ENCODE measurements at places on chromosomes 13 and 19.

- DNase-seq, result no peak
Measured at GRCh38 chr13:106466691-106467426, 68.6 kb downstream of the EFNB2 start.

- peak; percentile 56 for DNase-seq
Measured at GRCh38 chr19:18292810-18293641, 11.6 kb upstream of the JUND start.

GRCh38 chr13:113283904-113284303 is 13.1 kb upstream of the LAMP1 start:
- no peak for DNase-seq

DNA sequence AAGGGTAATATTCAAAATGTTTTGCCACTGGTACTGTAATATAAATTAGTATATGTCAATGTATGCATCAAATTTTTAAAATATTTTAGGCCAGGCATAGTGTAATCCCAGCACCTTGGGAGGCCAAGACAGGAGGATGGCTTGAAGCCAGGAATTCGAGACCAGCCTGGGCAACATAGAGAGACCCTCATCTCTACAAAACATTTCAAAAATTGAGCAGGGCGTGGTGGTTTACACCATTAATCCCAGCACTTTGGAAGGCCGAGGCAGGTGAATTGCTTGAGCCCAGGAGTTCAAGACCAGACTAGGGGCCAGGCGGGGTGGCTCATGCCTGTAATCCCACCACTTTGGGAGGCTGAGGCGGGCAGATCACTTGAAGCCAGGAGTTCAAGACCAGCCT is 14.1 kb upstream of the STRN4 start:
- no peak for DNase-seq

GRCh38 chr19:32800754-32801153 is 68.8 kb downstream of the SLC7A9 start:
- no peak for DNase-seq

- no peak for DNase-seq
Measured at GRCh38 chr19:29645491-29645867, 19.8 kb upstream of the PLEKHF1 start.

GRCh38 chr13:40666933-40667621 is 636 bp upstream of the FOXO1 start:
- DNase-seq, result no peak

- peak; percentile 68 for DNase-seq
Measured at GRCh38 chr19:1133471-1133929, 29.7 kb downstream of the GPX4 start.

GRCh38 chr19:1261538-1261797 is 7.7 kb upstream of the CIRBP start:
- no peak for DNase-seq

DNA sequence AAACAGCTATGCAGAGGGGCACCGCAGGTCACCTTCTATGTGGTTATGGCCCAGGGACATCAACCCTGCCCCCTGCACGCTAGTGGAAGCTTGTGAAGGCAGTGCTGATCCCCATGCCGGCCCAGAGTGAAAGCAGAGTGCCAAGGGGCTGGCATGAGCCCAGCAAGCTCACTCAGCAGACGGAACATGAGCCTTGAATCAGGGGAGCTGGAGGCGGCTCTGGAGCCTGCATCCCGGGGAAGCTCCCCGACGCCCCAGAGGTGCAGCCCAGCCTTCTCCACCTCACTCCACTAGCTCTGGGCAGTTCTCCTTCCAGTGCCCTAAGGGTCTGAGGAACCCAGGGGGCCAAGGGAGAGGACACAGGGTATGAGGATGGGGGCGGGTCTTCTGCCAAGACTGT is 19.0 kb upstream of the ISYNA1 start:
- no peak for DNase-seq

DNA sequence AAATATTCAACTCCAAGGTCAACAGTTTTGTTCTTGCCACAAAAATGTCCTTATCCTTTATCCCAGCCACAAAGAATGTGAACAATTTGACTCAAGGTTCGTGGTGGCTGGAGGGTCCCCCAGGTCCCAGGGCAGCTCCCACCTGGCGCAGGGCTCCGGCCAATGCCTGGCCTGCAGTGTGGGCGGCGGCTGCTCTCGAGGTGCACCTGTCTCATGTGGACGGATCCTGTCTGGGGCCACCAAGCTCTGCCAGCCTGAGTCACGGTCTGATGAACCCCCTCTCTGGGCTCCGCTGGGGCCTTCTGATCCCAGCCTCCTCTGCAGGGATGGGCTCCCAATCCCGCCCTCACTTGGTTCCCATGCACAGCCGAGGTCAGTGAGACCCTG is 49.4 kb downstream of the GAS6 start:
- no peak for DNase-seq

DNA sequence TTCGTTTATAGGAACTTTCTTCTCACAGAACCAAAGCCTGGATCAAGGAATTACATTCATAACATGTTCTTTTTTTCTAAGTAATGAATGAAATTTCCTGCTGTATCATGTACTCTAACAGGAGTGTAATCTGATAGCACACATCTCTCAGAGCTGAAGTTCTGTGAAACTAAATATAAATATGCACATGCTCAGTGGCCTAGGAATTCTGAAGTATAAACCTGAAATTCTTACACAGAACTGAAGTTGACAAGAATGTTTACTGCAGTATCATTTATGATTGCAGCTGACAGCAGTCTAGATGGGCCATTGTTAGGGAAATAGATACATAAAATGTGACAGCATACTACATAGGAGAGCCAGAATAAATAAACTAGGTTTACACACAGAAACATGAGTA is 54.5 kb downstream of the USP12 start:
- DNase-seq, result no peak

- DNase-seq, result no peak
Measured at GRCh38 chr19:35017507-35017906, 12.8 kb upstream of the SCN1B start.

DNA sequence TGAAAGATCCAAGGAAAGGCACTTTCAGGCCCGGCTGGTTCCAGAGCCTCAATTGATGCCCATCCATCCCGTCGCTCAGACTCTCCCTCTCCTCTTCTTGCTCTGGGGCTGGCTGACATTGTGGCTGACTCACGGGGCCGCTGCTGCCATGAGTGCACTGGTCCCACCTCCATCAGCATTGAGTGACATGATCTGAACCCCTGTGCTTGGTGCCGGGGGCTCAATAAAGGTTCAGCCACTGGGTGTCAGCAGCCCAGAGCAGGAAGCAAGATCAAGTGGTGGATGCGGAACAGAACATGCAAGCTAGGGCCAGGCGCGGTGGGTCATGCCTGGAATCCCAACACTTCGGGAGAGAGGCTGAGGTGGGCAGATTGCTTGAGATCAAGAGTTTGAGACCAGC is 39.5 kb downstream of the COMP start:
- DNase-seq, result no peak

GRCh38 chr13:48579165-48579918 is 46.5 kb upstream of the RCBTB2 start:
- DNase-seq, result no peak

DNA sequence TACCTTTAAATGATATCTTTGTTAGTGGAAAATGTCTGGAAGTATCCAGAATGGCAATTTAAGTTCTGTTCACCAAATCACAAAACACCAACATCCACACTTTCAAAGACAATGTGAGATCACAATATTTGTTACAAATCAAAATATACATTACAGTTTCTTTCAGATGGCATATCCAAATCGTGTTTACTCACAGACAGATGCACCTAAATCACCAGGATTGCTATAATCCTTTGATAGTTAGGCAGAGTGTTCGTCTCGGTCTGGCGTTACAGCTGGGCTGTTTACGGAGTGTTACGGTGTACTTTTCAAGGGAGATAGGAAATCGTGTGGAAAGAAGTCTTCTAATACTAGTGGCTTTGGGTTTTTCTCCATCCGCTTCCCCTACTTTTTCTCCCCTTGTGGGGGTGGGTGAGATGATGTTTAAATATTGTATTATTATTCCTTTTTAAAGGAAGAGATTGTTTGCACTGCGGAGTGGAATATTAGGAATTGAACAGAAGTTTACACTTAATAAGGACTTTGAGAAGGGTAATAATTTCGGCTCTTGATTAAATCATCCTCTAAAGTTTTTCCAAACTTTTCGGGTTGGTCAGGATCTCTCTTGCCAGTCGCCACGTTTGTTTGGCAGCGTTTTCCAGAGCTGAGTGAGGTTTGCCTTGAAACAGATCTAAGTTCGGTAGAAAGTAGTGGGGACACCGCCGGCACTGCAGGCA is 1.8 kb downstream of the MAB21L1 start:
- no peak for DNase-seq

- no peak for DNase-seq
Measured at GRCh38 chr19:8221161-8221560, 12.0 kb downstream of the CERS4 start.

GRCh38 chr13:113062691-113063090 is 42.9 kb upstream of the F7 start:
- no peak for DNase-seq

GRCh38 chr19:3698974-3699740 is 1.1 kb downstream of the PIP5K1C start:
- no peak for DNase-seq

GRCh38 chr13:94702181-94703041 is 9.9 kb downstream of the SOX21 start:
- no peak for DNase-seq

DNA sequence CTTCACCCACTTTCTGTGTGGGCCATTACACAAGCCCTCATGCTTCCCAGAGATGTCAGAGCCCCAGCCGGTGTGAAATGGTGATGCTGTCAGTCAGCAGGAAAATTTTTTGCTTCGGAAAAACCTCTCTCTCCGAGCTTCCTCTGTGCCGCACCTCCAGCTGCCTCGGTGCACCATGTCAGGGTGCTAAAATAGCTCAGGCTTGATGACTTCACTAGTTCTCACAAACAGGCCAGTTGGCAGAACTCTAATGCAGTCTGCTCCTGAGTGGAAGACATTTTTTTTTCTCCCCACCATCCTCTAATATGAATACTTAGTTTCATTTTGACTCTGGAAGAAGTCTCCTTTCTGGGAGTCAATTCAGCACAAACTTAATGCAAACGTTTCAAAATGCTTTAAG is 71.3 kb downstream of the KLF12 start:
- no peak for DNase-seq

DNA sequence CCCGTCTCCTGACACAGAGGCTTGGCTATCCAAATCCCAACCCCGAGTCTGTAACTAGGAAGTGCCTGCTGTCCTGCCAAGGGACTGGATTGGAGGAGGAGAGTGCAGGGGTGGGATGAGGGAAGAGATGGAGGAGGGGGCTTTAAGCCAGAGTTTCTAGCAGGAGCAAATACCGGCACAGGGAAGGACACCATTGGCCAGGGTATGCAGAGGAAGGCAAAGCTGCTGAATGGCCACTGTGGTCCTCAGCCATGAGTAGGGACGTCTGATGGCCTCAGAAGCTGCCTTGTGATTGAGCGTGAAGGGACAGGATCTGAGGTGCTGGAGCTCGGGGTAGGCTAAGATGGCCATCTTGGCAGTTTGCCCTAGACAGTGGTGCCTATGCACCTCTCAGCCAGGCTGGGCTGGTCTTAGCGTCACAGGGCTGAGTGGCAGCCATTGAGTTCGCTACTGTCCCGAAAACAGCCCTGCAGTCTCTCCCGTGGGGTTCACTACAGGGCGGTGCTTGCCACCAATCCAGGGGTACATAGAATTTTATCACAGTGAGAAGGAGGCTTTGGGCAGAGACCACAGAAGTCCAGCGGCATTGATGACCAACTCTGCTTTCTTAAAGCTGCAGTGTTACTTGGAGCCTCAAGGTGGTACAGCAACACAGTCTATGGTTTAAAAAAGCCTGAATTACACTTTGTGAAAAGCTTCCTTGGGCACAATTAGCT is 61.8 kb downstream of the AKAP11 start:
- DNase-seq, result no peak

DNA sequence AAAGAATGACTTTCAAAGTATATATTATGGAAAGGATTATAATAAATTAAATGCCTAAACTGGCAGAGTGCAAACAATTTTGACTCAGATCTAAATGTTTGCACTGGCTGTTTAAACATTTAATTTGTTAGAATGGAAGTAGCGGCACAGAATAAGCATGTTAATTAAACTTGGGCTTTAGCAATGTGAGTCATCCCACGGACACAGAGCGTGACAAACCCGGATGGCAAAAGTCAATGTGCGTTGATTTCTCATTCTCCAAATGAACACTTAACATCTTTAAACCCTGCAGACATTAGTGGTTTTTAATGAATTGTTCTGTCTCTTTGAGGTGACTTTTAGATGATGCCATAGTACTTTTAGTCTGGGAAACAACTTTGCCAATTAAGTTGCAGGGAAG is 38.4 kb downstream of the PCDH8 start:
- DNase-seq, result no peak

- no peak for DNase-seq
Measured at GRCh38 chr19:30178721-30179402, 193.3 kb upstream of the ZNF536 start.
